Stimulated activated CD4-positive, alpha-beta T cell treated with anti-CD3 and anti-CD28 coated beads, TNF-alpha, amount 100 ng/mL, for 24 hours (primary cell): ENCODE measurements at places on chromosomes 3 and 15.

DNA sequence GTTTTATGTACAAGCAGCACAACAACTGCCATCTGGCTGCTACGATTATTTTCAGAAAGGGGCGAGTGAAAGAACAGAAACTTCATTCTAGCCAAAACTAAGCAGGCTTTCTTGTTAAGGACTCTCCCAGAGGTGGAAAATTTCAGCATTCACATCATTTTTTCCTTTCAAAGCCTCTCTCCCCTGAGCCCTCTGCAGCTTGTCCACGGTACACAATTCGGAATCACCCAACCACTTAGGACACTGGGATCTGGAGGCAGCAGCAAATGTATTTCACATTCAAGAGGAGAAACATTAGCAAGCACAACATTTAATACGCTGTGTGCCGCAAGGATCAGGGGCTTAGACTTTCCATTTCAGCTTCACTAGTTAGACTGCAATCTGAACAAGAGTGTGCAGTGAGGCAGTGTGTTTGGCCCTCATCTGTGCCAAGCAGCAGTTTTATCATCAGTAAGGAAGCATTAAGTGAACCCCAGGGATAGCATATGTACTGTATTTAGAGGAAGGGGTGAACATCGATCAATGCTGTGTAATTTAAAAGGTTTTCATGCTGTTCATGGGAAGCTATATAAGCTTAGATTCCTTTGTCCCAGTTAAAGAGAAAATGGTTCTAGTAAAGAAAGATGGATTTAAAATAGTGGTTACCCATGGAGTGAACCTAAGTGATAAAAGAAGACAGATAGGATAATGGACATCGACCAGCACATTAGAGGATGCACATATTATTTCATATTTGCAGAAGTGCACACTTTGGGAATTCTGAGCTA, 504.9 kb downstream of the TBL1XR1 start:
- no peak for DNase-seq

- peak; percentile 47 for DNase-seq
Measured at GRCh38 chr3:196537319-196537984, 22.3 kb upstream of the SMCO1 start.

GRCh38 chr3:16608816-16609215, 3.6 kb upstream of the DAZL start:
- DNase-seq = no peak

- DNase-seq = peak; percentile 22
Measured at GRCh38 chr3:47578119-47578632, 489 bp downstream of the CSPG5 start.

DNA sequence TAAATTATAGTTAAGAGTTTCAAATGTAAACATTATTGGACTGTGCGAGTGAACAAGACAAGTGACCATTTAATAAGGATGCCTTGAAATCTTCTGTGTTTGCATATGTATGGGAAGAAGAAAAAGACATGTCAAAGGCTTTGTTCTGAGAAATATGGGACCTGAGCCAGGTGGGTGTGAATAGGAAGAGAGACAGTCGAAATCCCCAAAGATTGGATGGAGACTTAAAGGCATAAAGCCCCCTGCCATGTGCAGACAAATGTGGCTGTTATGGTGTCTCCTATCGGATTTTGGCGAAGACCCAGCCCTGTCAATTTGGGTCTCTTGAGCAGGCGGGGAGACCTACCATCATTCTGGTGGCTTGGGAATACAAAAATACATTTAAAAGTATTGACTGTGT, 16.9 kb downstream of the FXR1 start:
- no peak for DNase-seq

GRCh38 chr3:115019900-115020299, 127.2 kb downstream of the ZBTB20 start:
- DNase-seq = no peak

- no peak for DNase-seq
Measured at GRCh38 chr3:71241246-71241901, 342.2 kb downstream of the FOXP1 start.

DNA sequence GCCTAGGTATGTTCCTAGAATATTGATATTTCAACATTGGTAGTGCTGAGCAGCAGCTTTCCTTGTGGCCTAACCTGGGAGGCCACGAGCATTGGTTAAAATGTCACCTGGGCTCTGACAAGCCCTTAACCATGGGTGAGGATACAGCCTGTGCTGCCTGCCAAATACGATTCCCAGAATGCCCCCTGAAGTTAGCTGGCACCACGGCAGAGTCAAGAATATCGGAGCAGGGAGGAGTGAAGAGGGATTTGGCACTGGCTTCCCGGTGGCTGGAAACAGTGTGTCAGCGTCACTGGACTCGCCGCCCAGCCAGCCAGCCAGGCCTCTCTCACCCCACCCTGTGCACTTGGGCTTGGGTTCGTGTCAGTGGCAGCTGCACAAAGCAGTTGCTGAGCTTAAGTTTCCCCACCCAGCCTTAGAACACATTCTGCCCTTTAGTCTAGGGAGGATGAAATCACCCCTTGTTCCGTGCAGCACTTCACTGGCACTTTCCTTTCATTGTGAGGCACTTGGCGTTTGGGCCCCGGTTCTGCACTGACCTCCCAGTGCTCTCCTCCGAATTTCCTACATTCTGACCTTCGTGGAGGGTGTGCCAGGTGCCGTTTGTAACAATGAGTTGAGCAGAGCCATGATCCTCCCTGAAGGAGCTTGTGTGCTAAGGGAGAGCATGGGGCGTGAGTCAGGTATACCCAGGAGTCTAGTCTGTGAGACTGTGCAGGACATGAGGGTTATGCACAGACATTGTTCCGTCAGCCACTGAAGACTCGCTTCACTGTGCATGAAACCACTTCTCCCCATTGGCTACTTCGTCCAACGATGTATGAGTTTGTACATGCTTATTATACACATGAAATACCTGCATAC, 152.8 kb upstream of the BHLHE40 start:
- DNase-seq = no peak

GRCh38 chr3:47573190-47574172, 5.2 kb downstream of the CSPG5 start:
- no peak for DNase-seq

GRCh38 chr3:99974989-99975388, 139.3 kb downstream of the FILIP1L start:
- DNase-seq = no peak

DNA sequence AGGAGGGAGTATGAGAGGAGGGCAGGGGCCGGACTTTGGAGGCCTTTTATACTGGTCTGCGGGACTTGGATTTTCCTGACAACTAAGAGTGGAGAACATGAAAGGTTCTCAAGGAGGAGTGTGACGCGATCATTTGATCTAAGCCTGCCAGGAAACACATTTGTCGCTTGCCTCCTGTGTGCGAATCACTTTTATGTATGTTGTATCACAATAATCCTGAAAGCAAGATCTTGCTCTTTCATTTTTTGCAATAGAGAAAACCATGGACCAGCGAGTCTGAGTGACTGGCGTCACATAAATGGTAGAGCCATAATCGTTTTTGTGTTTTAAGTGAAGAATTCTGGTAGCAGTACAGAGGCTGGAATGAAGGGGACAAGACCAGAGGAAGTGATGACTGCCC, 100.7 kb downstream of the ARNT2 start:
- no peak for DNase-seq

DNA sequence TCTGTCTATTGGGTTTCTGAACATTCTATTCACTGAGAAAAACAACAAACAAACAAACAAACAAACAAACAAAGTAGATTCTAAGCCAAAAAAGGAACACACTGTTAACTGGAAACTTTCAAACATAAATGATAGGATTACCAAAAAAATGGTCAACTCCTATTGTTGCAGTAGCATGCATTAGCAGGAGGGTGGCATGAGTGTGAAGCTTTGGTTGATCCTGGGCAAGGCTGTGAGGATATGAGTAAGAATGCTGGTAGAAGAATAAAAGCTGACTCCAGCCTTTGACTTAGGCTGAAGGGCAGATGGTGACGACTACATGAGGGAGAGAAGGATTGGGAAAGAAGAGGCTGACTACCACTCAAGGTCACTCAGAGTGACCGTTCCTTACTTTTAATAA, 810.3 kb downstream of the VGLL3 start:
- no peak for DNase-seq

- no peak for DNase-seq
Measured at GRCh38 chr3:13288732-13289718, 131.1 kb downstream of the NUP210 start.

DNA sequence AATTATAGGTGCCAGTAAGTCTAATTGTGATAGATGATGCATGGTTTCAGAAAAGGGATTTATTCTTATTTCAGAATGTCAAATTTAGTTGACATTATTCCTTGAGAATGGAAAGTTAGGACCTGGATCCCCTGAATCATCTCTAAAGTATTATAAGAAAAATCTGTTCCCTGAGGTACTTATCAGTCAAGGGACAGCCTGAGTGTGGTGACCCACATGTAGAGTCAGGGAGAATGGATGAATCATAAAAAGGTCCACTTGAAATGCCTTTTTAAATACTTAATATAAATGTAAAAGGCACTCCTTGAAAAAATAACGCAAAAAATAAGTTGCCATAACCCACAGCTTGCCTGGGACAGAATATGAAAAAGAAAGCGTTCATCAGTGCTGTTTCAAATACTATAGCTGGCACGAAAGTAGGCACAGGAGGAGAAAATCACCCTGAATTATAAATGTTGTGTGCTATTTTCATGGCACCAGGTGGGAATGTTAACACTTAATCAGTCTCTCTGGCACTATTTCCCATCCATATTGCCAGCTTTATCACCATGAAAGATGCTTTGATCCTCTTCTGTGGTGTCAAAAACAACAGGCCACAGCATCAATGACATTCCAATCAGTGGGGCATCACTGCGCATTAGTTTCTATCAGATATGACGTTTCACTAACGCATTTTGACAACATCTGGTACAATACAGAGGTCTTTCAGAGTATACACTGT, 208.5 kb downstream of the EPHA3 start:
- DNase-seq = no peak
